ENCODE measurements at places on chromosomes 5 and 9. TPM values are rescaled to one million over a fixed set of nuclear protein-coding genes. Genes with fewer than 3 reads are reported as not detected.

The SH3PXD2B gene
- 0.80 TPM for total RNA-seq

The PHF24 gene
- total RNA-seq = 0.23 TPM

The GRIN1 gene
- total RNA-seq = not detected

The PDZD2 gene
- 0.42 TPM for total RNA-seq

The NPR3 gene
- not detected for total RNA-seq

The LRRC19 gene
- total RNA-seq = not detected

The TEX48 gene
- total RNA-seq = 0.70 TPM

The PAPPA gene
- total RNA-seq = not detected

The TERT gene
- 6.0 TPM for total RNA-seq

The ANKDD1B gene
- not detected for total RNA-seq

The SLC6A7 gene
- total RNA-seq = not detected

The CDKN2B gene
- not detected for total RNA-seq

The SOWAHA gene
- not detected for total RNA-seq

The RNF183 gene
- not detected for total RNA-seq

The CERT1 gene
- 23.3 TPM for total RNA-seq

The PCDHA9 gene
- not detected for total RNA-seq

The ACTBL2 gene
- total RNA-seq = not detected

The AGTPBP1 gene
- total RNA-seq = 31.9 TPM
